ENCODE measurements at places on chromosomes 7 and 10.

DNA sequence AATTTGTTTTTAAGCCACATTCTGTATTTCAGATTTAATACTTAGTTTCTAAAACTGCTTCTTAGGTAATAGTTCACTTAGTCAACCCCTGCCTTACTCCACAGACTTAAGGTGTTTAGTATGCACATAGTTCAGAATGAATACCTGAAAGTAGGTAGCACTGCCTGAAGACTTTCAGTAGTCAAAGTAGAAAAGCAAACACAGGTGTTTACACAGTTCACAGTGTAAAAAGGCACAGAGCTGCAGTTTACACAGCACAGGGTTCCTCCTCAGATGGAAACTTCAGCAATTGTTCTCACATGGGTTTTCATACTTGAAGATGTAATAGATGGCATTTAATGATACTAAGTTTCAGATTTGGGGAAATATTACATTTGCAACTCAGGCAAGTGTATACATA lies 3.1 kb upstream of the PKD1L1 start:
- DNase-seq, result no peak

- DNase-seq, result no peak
These were observed 997 bp upstream of the LDB1 start for GRCh38 chr10:102120991-102121738.

DNA sequence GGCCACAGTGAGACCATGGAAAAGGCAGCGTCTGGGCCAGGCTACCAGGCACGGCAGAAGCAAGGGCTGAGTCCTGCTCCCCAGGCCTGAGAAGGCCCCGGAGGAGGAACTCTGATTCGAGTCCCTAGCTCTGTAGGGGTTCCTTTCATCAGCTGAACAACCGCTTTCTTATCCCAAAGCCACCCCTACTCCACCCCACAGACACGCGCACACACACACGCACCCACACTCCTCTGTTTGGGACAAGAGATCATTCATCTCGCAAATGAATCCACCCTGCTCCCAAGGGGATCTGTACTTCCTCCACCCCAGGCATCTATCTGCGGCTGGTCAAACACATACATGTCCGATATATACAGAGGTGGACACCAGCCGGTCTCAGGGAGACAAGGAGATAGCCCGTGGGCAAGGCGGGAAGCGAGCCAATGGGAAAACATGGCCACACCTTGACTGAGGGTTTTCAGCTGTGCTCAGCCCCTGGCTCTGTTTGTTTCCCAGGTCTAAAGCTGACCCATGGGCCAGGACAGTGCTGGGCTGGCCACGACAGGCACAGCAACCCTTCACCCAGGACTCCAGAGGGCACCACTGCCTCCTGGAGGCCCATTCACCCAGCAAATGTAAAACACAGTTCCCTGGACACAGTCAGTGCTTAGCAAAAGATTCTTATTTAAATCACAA lies 7.3 kb downstream of the ZCCHC24 start:
- no peak for DNase-seq

- DNase-seq, result no peak
These were observed 205.2 kb downstream of the SFMBT2 start for GRCh38 chr10:7205656-7206055.

DNA sequence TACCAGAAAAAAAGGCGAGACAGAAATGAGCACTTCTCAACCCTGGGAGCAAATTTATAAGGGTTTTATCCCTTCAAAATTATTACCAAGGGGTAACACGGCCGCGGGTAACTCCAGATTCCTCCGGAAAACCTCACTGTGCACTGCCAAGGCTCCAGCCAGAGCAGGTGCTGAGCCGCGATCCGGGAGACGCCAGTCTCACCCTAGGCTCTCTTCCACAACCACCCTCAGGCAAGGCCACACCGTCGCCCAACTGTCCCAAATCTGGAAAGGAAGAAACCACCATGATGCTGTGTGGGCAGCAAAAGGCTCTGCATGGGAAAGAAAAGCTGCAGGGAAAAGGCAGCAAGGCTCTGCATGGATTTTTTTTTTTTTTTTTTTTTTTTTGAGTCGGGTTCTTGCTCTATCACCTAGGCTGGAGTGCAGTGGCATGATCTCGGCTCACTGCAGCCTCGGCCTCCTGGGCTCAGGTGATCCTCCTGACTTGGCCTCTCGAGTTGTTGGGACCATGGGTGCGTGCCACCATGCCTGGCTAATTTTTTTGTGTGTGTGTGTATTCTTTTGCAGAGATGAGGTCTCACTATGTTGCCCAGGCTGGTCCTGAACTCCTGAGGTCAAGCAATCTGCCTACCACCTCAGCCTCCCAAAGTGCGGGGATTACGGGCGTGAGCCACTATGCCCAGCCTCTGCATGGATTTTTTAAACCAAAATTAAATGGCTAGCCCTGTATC lies 39.0 kb downstream of the MAD1L1 start:
- DNase-seq, result no peak

- DNase-seq, result peak; percentile 3
These were observed 20.7 kb downstream of the COX15 start for GRCh38 chr10:99711129-99711719.

- no peak for DNase-seq
These were observed 420.4 kb upstream of the ZMIZ1 start for GRCh38 chr10:78648256-78648860.

- no peak for DNase-seq
These were observed 1.5 kb downstream of the STOX1 start for GRCh38 chr10:68828833-68829232.

DNA sequence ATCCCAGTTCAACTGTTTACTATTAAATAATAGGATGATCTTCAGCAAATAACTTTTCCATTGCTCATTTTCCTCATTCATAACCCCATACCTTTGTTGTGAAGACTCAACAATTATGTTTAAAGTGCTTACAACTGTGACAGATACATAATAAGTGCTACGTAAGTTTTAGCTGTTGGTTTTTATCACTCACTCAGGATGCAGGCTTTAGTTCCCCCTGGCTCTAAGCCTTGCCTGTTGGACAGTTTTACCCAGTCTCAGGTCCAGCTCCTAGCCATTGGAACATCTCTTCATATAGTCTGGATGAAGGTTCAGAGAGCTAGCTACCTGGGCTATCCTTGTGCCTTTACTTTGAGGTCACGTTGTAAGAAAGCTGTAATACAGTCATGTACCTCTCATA lies 353.2 kb downstream of the CRPPA start:
- DNase-seq, result no peak

DNA sequence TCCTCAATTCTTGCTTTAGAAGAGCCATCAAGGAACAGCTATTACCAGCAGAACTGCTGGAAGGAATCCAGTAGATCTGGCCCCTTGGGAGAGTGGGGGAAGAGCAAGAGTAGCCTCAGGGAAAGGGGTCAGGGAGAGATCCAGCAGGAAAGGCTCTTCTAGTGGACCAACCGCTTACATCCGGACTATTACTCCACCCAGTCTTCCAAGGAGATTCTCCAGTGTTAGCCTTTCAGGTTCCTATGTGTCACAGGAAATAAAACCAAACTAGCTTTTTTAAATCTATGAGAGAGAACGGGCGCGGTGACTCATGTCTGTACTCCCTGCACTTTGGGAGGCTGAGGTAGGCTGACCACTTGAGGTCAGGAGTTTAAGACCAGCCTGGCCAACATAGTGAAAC lies 34.3 kb downstream of the TET1 start:
- no peak for DNase-seq

DNA sequence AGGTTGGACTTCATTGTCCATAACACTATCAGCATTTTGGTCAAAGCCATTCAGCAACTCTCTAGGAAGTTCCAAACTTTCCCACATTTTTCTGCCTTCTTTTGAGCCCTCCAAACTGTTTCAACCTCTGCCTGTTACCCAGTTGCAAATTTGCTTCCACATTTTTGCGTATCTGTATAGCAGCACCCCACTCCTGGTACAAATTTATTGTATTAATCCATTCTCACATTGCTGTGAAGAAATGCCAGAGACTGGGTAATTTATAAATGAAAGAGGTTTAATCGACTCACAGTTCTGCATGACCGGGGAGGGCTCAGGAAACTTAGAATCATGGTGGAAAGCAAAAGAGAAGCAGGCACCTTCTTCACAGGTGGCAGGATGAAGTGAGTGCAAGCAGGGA lies 198.8 kb downstream of the MTERF1 start:
- DNase-seq, result no peak

GRCh38 chr10:27258838-27259812 lies 18.5 kb upstream of the ACBD5 start:
- DNase-seq, result peak; percentile 26

- peak; percentile 75 for DNase-seq
These were observed 1.7 kb downstream of the SFXN3 start for GRCh38 chr10:101032637-101033224.

Measured in stimulated activated CD4-positive, alpha-beta T cell treated with anti-CD3 and anti-CD28 coated beads, Interleukin-4, amount 100 ng/mL, for 4 hours (primary cell).